ENCODE measurements at places on chromosomes 2 and 18.

DNA sequence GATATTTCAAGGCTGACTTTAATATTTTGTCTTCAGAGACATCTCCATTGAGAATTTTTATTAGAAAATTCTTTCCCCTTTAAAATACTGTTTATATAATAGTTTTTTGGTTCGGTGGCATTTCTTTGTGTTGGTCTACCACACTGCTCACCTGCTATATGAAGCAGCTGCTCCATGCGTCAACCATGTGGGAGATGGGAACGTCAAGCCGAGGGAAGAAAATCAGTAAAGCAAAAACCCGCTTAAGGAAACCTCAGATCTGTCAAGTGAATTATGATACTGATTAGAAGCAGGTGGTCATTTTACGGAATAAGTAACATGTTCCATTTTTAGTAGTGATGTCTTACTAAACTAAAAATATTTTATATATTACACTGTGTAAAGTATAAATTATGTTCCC lies 5.6 kb upstream of the TMEM17 start:
- DNase-seq = no peak

DNA sequence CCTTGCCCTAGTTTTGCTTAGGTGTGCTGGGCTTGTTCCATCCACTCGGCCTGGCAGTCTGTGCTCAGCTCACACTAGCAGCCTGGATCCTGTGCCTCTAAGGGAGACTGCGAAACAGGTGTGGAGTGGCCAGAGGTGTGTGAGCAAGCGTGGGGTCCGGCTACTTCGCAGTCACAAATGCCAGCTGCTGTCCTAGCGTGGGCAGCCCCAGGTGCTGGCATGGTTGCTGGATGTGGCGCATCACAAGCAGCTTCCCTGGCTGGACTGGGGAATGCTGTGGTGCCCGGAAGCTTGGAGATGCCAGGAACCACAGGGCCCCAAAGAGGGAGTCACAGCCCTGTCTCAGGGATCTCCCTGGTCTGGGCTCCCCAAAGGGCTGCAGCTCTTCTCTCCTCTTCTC lies 119.0 kb upstream of the TMEFF2 start:
- DNase-seq = no peak

- DNase-seq = peak; percentile 10
Measured at GRCh38 chr18:8609659-8610458, 622 bp downstream of the RAB12 start.

- no peak for DNase-seq
Measured at GRCh38 chr2:10475221-10475722, 27.1 kb upstream of the ODC1 start.

GRCh38 chr2:691821-692761 lies 14.9 kb upstream of the TMEM18 start:
- DNase-seq = no peak

DNA sequence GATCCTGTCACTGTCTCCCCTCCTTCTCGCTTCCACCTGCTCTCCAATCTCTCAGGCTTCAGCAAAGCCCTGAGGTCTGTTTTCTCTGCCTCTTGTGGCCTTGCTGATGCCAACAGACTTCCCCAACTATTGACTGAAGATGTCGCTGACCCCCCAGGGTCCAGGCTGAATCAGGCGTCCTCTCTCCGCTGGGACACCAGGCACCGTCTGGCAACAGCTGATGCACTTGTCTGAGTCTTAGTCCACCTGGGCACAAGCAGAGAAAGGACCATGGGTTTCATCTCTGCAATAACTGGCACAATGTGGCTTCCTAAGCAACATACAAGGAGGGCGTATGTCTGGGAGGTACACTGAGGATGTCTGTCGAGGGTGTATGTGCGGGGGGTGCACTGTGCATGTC lies 248.7 kb upstream of the MYT1L start:
- no peak for DNase-seq

- DNase-seq = no peak
Measured at GRCh38 chr2:147198651-147199171, 646.1 kb upstream of the ACVR2A start.

DNA sequence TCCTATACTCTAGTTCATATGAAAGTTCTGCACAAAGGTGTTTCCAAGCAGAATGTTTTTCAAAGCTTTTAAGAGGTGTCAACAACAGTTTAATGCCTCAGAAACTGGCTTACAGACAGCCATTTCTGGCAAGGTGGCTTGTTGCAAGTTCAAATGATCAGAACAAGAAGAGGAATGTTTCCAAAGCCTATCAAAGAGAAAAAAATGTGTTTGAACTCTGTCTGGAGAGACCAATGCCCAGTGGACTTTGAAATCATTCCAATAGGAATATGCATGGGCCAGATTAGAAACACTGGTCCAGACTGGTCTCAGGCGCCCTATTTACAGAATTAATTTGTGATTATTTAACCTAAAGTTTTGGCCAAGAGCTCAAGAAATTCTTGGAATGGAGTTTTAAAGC lies 106.2 kb downstream of the CPS1 start:
- DNase-seq = no peak

GRCh38 chr2:200318940-200319435 lies 12.5 kb downstream of the SPATS2L start:
- DNase-seq = no peak

DNA sequence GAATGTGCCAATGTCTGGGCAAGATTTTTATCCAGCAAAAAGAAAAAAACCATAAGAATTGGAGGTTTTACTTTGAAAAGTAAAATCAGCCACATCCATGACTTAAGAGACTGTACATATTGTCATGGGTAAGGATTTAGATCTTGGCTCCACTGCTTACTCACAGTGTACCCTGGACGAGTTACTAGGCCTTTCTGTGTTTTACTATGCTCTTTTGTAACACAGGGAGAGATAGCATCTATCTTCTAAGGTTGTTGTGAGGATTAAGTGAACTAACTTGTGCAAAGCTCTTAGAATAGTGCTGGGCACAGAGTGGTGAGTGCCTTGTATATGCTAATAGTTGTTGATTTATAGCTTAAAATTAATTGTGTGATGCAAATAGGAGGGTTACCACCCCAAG lies 255.9 kb downstream of the NEDD4L start:
- DNase-seq = no peak

DNA sequence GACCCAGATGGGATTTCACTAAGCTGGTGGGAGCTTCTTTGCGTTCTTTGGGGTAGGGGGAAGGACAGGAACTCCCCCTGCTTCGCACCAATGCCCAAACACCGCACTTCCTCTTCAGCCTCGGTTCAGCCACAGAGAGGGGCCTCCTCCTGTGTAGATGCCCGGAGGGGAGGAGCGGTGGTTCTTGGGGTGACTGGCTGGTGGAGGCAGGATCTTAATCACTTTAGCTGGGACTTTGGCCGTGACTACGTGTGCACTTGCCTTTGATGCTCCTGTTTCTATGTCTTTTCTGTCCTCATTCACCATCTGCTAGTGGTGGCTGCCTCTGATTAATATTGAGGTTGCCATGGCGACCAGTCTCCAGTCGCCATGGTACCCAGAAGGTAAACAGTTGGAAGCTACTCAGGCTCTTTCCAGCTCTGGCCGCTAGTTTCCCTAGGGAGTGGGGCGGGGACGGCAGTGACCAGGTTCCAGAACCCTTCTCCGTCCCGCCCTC lies 1.9 kb downstream of the CNGA3 start:
- no peak for DNase-seq

DNA sequence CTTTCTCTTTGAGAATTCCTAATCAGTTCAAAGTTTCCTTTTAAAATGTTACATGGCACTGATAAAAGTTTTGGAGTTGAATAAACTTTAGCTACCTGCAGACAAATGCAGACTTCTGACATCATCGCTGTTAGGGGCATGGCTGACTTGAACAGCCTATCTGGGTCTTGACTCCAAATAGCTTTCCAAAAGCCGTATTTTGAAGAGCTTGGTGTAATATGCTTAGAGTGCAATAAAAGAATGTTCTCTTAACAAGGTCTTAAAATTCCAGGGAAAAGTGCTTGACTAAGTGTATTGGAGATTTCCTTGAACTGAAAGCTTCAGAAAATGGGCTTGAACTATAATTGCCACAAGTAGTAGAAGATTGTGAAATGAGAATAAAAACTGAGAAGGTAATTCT lies 342.9 kb upstream of the DCC start:
- DNase-seq = no peak
